Endodermal cell (in vitro differentiated cells): ENCODE measurements at places on chromosomes 2 and 18. TPM values are rescaled to one million over a fixed set of nuclear protein-coding genes. Genes with fewer than 3 reads are reported as not detected.

The NYAP2 gene
- not detected in 2 replicates for total RNA-seq

The RNU2-63P gene
- total RNA-seq: 8.3 and 19.8 TPM in 2 replicates

DNA sequence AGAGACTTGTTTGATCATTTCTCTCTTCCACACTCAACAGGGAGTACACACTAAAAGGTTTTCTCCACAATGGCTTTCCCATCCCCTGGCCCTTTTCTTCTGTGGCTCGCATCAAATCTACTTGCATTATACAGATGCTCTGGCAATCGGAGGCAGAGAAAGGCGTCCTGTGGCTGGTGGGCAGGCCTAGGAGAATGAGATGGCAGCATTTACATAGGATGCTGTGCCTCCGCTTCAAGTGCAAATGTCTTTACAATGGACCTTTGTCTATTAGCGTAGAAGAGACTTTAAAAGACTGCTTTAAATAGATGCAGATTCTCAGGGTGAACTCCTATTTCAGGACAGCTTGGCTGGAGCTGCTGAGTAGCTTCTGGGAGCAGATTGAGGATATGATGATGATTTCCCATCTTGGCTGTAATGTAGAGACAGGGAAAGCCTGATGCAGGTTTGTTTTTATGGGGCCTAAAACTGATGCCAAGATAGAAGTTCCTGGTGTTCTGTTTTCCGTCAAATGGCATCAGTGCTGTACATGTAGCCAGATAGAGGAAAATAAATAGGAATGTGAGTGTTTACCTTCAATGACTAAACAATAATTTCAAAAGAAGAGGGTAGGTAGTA lies 423.4 kb downstream of the RND3 start:
- DNase-seq: peak; percentile 54
- H3K27me3 ChIP-seq: no peaks in the 10 kb centered on the region
- no peaks in the 10 kb centered on the region for H3K4me1 ChIP-seq
- H3K27ac ChIP-seq: peak overlapping the region; percentile 95

DNA sequence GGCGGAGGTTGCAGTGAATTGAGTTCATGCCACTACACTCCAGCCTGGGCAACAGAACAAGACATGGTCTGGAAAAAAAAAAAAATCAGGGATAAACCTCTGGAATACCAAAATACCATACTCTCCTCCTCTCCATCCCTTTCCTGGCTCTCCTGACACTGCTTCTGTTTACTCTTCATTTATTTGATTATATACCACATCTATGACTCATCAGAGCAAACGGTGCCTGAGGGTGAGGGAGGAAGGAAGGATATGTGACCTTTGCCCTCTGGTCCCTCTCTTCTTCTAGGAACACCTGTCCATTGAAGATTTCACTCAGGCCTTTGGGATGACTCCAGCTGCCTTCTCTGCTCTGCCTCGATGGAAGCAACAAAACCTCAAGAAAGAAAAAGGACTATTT lies 30.0 kb downstream of the VIL1 start:
- no peak for DNase-seq
- H3K27me3 ChIP-seq: no peaks in the 10 kb centered on the region
- H3K4me3 ChIP-seq: no peak overlapping the region
- H3K27ac ChIP-seq: no peak overlapping the region
- H3K36me3 ChIP-seq: peaks cover 64% of the 10 kb centered on the region

DNA sequence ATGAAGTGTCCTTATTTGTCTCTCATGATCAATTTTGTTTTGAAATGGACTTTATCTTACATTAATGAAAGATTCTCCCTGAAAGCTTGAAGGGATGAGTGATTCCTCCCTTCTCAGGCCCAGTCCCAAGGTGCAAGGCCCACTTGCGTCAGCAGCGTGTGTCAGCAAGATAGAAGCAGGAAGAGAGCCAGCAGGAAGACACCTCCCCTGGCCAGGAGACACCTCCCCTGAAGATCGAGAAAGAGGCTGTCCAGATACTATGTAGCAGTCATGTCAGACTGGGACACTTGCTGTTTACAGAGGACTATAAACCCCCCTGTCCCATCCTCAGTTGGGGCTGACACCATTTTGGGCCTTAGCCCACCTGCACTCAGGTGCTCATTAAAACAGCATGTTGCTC lies 38.3 kb downstream of the TIMM21 start:
- no peaks in the 10 kb centered on the region for H3K4me1 ChIP-seq
- no peaks in the 10 kb centered on the region for H3K36me3 ChIP-seq
- H3K27me3 ChIP-seq: no peaks in the 10 kb centered on the region
- no peak overlapping the region for H3K27ac ChIP-seq

DNA sequence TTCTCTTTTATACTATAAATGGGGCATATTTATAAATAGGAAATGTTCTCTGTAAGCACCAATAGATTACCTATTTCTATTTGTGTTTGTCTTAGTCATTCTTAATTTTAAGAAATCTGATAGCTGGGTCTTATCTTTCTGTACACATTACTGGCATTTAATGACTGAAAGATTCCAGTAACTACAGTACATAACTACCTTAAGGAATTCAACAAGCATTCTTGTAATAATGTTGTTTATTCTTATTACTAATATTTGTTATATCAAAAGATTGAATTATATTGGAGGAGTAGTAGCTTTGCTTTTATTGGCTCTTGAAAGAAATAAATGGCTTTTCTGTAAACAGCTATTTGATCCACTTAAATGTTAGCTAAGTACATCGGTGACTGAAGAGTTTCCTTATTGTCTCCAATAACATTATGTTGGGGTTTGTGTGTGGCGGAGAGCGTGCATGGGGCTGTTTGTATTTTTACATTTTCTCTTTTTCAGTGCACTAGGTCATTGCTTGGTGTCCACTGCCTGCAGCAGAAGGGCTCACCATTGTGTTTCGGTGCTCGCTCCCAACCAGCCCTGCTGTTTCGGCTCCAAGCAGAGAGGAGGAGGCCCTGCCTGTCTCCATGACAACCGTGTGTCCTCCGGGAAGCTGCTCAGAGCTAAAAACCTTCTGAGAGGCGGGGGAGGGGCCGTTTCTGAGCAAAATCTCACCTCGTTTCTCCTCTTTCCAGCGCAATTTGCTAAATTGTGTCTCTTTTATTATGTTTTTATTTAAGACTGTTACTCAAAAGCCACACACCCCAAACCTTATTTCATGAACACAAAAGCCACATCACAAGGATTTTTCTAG lies 112.5 kb upstream of the SLC38A11 start:
- no peaks in the 10 kb centered on the region for H3K27me3 ChIP-seq
- DNase-seq: peak; percentile 92
- no peaks in the 10 kb centered on the region for H3K36me3 ChIP-seq
- H3K4me3 ChIP-seq: no peak overlapping the region

DNA sequence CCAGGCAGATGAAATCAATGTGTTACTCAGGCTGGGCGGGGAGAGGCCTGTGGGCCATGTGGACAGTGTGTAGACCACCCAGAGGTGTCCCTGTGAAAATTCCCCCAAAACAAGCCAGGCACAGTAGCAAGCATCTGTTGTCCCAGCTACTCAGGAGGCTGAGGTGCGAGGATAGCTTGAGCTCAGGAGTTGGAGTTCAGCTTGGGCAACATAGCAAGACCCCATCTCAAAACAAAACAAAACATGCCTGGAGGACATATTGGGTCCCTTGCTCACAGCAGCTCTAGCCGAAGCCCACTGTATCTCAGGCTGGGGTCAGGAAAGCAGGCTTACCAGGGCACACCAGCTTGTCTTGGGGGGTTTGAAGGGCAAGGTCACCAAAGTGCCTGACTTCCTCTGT lies 4.3 kb upstream of the PTMA start:
- no peak for DNase-seq
- no peaks in the 10 kb centered on the region for H3K4me1 ChIP-seq
- H3K4me3 ChIP-seq: no peak overlapping the region
- H3K27ac ChIP-seq: no peak overlapping the region
- no peaks in the 10 kb centered on the region for H3K27me3 ChIP-seq

The IL1F10 gene
- not detected in 2 replicates for total RNA-seq
